ENCODE measurements at places on chromosomes 13 and 19.

- DNase-seq: peak; percentile 51
These were observed 1.5 kb upstream of the HCN2 start for GRCh38 chr19:588093-588740.

DNA sequence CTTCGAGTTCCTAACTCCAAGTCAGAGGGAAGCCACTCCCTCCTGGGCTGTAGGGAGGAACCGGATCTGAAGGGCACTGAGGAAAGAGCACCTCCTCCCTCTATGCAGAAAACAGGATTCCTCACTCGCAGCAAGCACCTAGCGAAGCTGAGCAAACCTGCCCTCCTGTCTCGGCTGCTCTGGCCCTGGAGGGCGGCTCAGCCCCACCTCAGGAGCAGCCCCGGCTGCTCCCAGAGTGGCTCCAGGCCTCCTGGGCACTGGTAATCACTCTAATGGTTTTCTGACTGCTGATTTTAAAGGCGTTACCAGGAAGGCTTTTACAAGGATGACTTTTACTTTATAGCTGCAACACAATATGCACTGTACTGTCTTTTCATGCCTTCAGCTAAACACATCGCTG, 312.5 kb downstream of the TEX29 start:
- DNase-seq: no peak

GRCh38 chr13:33717775-33718174, 100.2 kb upstream of the RFC3 start:
- DNase-seq: no peak

- DNase-seq: no peak
These were observed at the start of gene CYP4F12 for GRCh38 chr19:15672580-15673175. Gene CYP4F12, plus strand, starts transcription at chr19:15673087. Its CDS starts 443 bp downstream, at chr19:15673530.

GRCh38 chr13:30861836-30862467, 44.1 kb upstream of the MEDAG start:
- DNase-seq: no peak

DNA sequence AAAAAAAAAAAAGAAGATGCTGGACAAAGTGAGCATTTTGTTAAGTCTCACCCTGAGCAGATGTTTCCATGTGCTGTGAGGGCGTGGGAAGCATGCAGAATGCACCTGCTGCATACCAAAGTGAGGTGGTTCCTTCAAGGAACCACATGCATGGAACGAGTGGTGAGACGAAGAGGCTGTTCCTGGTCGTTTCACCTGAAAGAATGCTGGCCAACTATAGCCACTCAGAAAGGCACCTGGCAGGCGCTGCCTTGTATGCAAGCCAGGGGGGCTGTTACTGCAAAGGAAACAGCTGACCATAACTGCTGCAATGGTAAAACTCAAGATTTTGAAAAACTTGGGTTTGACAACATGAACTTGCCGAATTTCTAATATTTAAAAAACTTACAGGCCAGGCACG, 14.7 kb downstream of the MIER2 start:
- DNase-seq: no peak

DNA sequence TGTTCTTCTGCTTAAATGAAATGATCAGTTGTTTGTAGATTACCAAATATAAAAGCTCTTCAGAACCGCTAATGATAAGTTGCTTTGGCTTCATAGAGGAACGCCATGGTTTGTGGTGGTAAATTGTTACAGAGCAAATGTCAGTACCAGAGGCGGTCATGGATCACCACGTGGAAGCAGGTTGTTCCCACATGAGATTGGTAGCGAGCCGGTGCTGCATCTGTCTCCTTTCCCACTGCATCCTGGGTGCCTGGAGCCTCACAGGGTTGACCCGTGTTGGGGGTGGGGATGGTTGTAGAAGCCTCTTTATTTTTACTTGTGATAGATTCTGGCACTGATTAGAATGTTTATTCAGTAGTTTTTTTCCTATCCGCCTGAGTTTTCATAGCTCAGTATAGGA, 14.7 kb downstream of the GARRE1 start:
- no peak for DNase-seq

GRCh38 chr19:38805180-38805579, 7.6 kb downstream of the LGALS4 start:
- no peak for DNase-seq
